Daoy (cell line): ENCODE measurements at places on chromosomes 3 and 15. TPM values are rescaled to one million over a fixed set of nuclear protein-coding genes. Genes with fewer than 3 reads are reported as not detected.
A peak's percentile ranks its signal among the peaks of the same experiment; 100 is the strongest.

- no peak for DNase-seq
These were observed 321.6 kb upstream of the DNAJC19 start for GRCh38 chr3:181311186-181311585.

The TMCO5A gene
- not detected in 2 replicates for total RNA-seq

GRCh38 chr15:64634576-64635498 is 140.6 kb downstream of the RBPMS2 start:
- DNase-seq: peak; percentile 59

- DNase-seq: no peak
These were observed 55.1 kb downstream of the EXOG start for GRCh38 chr3:38551026-38551832.

The IL17RE gene
- total RNA-seq: 0.06 and 0.18 TPM in 2 replicates

The MORC1 gene
- not detected in 2 replicates for total RNA-seq

The SLC30A4 gene
- 1.8 and 2.1 TPM in 2 replicates for total RNA-seq

The OXTR gene
- 0.63 and 2.0 TPM in 2 replicates for total RNA-seq

- DNase-seq: peak; percentile 93
These were observed 562.3 kb downstream of the MCTP2 start for GRCh38 chr15:94793641-94794040.

DNA sequence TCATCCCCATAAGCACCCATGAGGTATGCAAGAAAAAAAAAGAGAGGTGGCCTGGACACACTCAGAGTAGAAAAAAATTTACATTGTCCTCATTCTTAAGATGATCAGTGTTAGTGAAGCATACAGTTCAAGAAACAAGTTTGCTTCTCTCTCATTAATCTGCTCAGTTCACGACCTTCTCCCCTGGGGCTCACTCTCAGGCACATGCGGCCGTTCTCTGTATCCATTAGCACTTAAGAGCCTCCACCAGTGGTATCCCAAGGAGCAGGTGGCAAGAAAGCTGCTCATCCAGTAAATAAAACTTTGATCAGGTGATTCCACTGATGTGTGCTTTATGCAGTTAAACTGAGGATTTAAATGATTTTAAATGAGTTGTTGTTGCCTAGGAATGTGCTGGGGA is 57.4 kb downstream of the ARHGAP31 start:
- DNase-seq: no peak

The LMAN1L gene
- not detected in 2 replicates for total RNA-seq

GRCh38 chr3:194816748-194817591 is 131.3 kb downstream of the FAM43A start:
- no peak for DNase-seq

The TRH gene
- total RNA-seq: not detected in 2 replicates

The C3orf52 gene
- total RNA-seq: 14.7 and 18.1 TPM in 2 replicates

The KNL1 gene
- 43.4 and 44.6 TPM in 2 replicates for total RNA-seq

The PROK2 gene
- total RNA-seq: 1.0 and 1.9 TPM in 2 replicates

GRCh38 chr3:141746962-141747361 is 8.9 kb downstream of the RNF7 start:
- no peak for DNase-seq

DNA sequence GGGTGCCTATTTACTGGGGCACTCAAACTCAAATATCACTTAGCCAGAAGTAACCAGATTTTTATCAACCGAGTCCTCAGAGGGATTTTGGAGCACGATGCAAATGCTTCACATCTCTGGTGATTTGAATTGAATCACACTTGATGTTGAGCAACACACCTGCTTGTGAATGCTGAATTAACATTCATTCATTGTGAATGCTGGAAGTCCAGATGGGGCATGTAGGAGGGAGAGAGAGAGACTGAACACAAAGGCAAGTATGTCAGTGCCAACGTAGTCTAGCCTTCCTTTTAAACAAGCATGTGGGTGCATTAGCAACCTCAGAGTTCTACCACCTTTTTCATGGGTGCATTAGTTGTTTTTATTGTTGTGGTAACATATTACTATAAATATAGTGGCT is 156.2 kb downstream of the ADAMTSL3 start:
- no peak for DNase-seq

DNA sequence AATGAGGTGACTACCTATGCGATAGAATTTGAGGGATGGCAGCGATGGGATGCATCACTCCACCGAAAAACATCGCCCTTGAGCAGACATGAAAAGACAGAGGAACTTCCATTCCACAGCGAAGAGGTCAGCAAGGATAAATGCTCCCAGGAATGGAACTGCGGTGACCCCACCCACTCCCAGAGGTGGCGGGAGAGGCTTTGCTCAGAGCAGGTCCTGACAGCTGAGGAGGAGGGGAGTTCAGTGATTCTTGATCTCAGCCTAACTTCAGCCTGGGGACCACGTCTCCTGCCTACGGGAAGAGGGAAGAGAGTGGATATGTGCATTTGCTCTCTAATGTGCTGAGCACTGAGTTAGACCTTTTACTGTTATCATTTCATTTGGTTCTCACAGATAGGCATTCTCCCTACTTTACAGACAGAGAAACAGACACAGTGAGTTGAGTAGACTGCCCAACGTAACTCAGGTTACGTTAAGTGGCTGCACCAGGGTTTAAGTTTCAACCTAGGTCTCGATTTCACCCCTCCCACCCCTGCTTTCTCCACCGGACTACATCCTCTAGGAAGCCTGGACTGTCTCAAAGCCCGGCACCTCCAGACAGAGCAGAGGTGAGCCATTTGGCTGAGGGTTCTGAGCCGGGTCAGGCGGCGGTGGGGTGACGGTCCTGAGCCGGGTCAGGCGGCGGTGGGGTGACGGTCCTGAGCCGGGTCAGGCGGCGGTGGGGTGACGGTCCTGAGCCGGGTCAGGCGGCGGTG is 170.0 kb downstream of the RAB11A start:
- no peak for DNase-seq

- peak; percentile 84 for DNase-seq
These were observed at the start of gene FSTL1 for GRCh38 chr3:120450600-120451271. Gene FSTL1, minus strand, starts transcription at chr3:120450992. Its CDS starts 246 bp downstream, at chr3:120450746.

DNA sequence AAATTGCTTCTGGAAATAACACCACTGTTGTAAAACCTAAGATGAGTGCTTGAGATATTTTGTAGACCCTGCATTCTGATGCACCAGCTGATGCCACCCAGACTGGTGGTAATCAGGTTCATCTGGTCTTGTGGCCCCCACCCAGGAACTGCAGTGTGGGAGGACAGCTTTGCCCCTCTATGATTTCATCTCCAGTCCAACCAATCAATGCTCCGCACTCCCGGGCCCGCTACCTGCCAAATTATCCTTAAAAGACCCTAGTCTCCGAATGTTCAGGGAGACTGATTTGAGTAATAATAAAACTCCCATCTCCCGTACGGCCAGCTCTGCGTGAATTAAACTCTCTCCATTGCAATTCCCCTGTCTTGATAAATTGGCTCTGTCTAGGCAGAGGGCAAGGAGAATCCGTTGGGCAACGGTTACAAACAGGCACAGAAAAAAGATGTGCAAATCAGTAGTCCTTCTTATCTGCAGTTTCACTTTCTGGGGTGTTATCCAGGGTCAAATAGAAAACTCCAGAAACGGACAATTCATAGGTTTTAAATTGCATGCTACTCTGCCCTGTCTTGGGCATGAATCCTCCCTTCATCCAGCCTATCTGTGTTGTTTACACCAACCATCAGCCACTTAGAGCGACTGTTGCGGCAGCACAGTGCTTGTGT is 29.2 kb upstream of the TRPM1 start:
- no peak for DNase-seq

GRCh38 chr15:93152360-93152759 is 63.3 kb upstream of the RGMA start:
- no peak for DNase-seq

GRCh38 chr3:177481329-177481728 is 284.0 kb upstream of the TBL1XR1 start:
- no peak for DNase-seq

The SLC12A1 gene
- total RNA-seq: not detected in 2 replicates

DNA sequence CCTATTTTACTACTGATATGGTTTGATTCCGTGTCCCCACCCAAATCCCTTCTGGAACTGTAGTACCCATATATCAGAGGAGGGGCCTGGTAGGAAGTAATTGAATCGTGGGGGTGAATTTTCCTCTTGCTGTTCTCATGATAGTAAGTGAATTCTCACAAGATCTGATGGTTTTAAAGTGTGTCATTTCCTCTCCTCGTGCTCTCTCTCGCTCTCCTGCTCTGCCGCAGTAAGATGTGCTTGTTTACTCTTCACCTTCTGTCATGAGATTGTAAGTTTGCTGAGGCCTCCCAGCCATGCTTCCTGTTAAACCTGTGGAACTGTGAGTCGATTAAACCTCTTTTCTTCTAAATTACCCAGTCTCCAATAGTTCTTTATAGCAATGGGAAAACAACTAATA is 81.2 kb upstream of the ZBTB20 start:
- DNase-seq: no peak

DNA sequence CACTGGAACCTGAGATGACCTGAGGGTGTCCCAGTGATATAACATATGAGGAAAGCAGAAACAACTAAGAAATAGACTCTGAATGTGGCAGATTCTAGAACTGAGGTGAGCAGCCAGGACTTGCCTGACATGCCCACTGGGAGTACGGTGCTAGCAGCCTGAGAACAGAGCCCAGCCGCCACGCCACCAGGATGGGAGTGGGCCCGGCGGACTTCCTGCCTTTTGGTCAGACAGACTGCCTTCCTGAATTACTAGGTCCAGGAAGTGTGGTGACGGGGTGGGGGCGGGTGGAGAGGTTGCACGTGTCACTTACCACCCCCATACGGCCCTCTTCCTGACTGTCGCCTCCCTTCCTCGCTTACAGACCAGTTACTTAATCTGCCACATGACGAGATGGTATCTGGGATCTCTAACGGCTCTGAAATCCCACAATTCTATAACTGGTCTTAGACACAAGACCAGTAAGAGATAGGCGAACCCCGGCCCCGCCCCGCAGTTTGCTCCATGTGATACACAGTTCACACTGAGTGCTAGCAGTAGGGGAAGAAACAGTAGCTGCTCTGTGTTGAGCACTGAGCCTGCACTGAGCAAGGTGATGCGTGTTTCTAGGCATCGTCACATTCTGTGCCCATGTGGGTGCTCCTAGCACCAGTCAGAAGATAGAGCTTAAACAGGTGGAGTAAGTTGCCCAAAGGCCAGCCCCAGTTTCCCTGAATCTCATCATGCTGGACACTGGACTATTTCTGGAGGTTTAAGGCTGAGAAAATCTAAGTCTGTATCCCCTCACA is 95.7 kb downstream of the CPN2 start:
- peak; percentile 44 for DNase-seq

DNA sequence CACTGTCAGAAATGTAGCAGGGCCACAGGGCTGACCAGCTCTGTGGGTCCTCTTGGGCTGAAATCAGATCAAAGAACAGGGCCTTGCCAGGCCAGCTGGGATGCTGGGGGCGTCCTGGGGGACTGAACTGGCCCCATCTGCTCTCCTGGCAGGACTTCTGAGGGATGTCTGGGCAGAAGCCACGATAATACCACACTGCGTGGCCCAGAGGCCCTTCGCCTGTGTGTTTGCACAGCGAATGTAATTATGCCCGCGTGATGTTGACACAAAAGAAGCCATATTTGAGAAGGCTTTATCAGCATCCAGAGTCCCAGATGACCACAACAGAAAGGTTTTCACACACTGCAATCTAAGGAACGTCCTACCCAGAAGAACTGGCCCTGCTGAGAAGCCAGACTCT is 174.0 kb downstream of the RAB11A start:
- no peak for DNase-seq

The CKMT1A gene
- total RNA-seq: 2.2 TPM in 1 of 2 replicates, not detected in the other

DNA sequence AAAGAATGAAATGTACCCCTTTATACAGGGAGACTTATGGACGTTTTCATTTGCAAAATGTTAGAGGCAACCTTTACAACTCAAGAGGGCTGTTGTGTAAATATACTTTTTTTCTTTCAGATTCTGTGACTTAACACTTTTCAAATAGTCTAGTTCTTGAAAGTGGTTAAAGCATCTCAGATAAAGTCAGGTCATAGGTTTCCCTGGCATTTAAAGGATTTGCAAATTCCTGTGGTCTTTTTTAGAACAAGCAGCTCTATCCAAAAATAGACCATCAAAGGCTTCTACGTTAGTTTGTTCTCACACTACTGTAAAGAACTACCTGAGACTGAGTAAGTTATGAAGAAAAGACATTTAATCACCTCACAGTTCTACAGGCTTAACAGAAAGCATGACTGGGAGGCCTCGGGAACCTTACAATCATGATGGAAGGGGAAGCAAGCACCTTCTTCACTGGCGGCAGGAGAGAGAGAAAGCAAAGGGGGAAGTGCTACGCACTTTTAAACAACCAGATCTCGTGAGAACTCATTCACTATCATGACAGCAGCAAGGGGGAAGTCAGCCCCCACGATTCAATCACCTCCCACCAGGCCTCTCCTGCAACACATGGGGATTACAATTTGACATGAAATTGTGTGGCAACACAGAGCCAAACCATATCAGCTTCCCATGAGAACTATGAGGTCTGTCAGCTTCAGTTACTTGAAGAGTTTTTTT is 23.3 kb upstream of the GABRR3 start:
- DNase-seq: no peak

DNA sequence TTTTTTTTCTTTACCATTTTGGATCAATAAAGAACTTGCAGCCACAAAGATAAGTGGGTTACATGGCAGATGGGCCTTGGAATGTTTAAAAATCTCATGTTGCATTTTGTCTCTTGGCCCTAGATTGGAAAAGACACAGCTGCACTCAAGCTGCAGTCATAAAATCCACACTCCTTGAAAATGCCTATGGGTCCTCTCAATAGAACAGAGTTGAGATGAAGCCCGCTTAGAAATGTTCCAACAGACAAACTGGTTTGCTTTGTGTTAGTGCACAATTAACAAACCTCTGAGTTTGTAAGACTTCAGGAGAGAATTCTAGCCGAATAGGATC is 401.2 kb upstream of the CDIN1 start:
- no peak for DNase-seq

The THRB gene
- total RNA-seq: 0.15 and 0.86 TPM in 2 replicates
